ENCODE measurements at places on chromosomes 5 and 9. TPM values are rescaled to one million over a fixed set of nuclear protein-coding genes. Genes with fewer than 3 reads are reported as not detected.

DNA sequence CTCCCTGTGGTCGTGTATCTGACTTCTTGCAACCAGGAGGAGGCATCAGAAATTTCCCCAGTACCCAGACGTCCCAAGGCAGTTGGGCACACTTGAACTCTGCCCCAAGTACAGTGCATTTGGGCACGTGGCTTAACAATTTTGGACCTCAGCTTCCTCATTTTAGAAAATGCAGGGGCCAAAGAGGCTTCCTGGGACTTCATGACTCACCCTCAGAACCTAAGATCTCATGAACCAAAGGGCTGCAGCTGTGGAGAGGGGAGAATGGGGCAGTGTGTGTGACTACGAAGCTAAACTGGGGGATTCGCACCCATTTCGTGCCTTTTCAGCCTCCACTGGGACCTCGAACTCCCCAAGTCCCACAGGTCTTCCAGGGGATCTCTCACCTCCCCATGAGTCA lies 59.2 kb downstream of the SYK start:
- H3K4me3 ChIP-seq, result no peak overlapping the region
- H3K36me3 ChIP-seq, result no peaks in the 10 kb centered on the region
- no peak overlapping the region for H3K27ac ChIP-seq
- no peaks in the 10 kb centered on the region for H3K27me3 ChIP-seq
- peak; percentile 70 for DNase-seq

- DNase-seq, result no peak
- no peaks in the 10 kb centered on the region for H3K27me3 ChIP-seq
- H3K4me3 ChIP-seq, result no peak overlapping the region
- H3K27ac ChIP-seq, result no peak overlapping the region
- H3K36me3 ChIP-seq, result no peaks in the 10 kb centered on the region
- no peaks in the 10 kb centered on the region for H3K4me1 ChIP-seq
Observed at GRCh38 chr9:92522983-92523970, 12.5 kb downstream of the ECM2 start.

- DNase-seq, result no peak
- H3K36me3 ChIP-seq, result peaks cover 15% of the 10 kb centered on the region
- H3K27me3 ChIP-seq, result no peaks in the 10 kb centered on the region
- H3K4me3 ChIP-seq, result peak overlapping the region; percentile 92
Observed at GRCh38 chr9:137619240-137620047, 639 bp downstream of the EHMT1 start.

- peaks cover 7% of the 10 kb centered on the region for H3K4me1 ChIP-seq
- H3K36me3 ChIP-seq, result no peaks in the 10 kb centered on the region
- DNase-seq, result no peak
- H3K4me3 ChIP-seq, result no peak overlapping the region
- H3K27me3 ChIP-seq, result no peaks in the 10 kb centered on the region
Observed at GRCh38 chr5:5066276-5067186, 73.6 kb upstream of the ADAMTS16 start.

DNA sequence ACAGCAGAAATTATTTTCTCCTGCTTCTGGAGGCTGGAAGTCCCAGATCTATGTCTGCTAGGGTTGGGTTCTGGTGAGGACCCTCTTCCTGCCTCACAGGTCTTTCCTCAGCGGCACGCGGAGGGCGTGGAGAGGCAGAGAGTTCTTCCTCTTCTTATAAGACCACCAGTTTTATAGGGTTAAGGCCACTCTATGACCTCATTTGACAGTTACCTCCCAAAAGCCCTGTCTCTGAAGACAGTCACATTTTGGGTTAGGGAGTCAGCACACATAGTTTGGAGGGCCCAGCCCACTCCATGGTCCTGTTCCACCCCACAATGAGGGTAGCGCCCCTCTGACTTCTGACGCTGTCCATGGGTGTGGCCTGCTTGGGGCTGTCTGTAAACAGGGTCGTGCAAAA lies 46.7 kb downstream of the TRIP13 start:
- H3K4me3 ChIP-seq, result no peak overlapping the region
- H3K36me3 ChIP-seq, result no peaks in the 10 kb centered on the region
- DNase-seq, result peak; percentile 49

ACER2 gene
- total RNA-seq, result 3.9 TPM

SHOC1 gene
- total RNA-seq, result 0.25 TPM

PCDHA1 gene
- total RNA-seq, result not detected

CCL27 gene
- not detected for total RNA-seq

ECSCR gene
- 37.1 TPM for total RNA-seq

GNE gene
- total RNA-seq, result 16.0 TPM

RAB3C gene
- total RNA-seq, result 2.5 TPM

All from vagina (tissue), 2 donors.